Stimulated activated CD8-positive, alpha-beta memory T cell treated with anti-CD3 and anti-CD28 coated beads, Interleukin-7, amount 100 ng/mL, for 1 hour (primary cell): ENCODE measurements at places on chromosomes 2 and 18.

- DNase-seq: no peak
Observed at GRCh38 chr2:173649527-173650219, 295.0 kb downstream of the CDCA7 start.

DNA sequence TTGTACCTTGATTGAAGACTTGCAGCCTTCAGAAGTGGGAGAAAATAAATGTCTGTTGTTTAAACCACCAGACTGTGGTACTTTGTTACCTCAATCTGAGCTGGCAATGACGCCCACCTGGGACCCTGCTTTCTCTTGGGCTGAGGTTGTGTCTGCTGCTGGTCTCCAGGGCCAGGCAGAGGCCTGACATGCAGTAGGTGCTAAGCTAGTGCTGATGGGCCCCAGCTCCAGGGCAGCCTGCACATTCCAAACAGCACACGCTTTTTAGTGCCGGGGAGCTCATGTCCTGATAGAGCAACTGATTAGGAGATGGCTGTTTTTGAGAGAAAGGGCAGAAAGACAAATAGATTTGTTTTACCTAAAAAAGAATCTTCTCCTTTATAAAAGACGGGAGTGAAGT lies 664.0 kb upstream of the HS6ST1 start:
- no peak for DNase-seq

GRCh38 chr2:127479866-127480743 lies 46.2 kb downstream of the IWS1 start:
- no peak for DNase-seq

GRCh38 chr2:207185372-207185771 lies 19.6 kb upstream of the KLF7 start:
- DNase-seq: no peak

DNA sequence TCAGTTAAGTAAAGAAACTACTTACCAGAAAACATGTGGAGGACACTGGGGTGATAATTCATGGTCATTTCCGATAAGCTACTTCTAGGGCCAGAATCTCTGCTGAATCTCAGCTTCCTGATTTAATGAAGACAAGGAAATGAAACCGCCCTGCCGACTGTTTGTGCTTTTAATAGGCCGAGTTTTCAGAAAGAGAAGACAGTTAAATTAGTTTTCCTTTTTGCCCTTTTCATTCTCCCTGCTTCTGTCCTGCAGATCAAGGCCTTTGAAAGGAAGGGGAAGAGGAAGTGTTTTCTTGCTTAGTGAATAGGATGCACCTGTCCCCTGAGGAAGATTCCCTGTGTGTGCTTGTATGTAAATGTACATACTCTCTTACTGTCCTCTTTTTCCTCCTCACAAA lies 126.6 kb downstream of the SH3RF3 start:
- DNase-seq: no peak

DNA sequence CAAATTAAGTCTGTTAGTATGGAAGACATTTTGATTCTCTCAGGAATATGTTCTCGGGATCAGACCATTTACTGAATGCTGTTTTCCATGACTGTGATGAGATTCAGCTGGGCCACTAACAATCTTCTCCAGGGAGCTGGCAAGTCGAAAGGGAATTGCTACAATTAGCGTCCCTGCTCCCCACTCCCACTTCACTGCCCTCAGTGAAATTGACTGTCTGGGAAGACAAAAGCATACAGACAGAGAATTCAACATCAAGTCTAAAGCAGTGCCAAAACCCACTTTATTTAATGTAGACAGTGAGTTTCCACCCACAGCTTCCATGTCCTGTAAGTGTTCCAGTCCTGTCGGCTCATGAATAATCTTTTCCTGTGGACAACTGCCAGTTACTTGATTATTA lies 34.0 kb upstream of the COL3A1 start:
- DNase-seq: no peak
